NCI-H2107 (cell line): ENCODE measurements at places on chromosomes 13 and 19.

DNA sequence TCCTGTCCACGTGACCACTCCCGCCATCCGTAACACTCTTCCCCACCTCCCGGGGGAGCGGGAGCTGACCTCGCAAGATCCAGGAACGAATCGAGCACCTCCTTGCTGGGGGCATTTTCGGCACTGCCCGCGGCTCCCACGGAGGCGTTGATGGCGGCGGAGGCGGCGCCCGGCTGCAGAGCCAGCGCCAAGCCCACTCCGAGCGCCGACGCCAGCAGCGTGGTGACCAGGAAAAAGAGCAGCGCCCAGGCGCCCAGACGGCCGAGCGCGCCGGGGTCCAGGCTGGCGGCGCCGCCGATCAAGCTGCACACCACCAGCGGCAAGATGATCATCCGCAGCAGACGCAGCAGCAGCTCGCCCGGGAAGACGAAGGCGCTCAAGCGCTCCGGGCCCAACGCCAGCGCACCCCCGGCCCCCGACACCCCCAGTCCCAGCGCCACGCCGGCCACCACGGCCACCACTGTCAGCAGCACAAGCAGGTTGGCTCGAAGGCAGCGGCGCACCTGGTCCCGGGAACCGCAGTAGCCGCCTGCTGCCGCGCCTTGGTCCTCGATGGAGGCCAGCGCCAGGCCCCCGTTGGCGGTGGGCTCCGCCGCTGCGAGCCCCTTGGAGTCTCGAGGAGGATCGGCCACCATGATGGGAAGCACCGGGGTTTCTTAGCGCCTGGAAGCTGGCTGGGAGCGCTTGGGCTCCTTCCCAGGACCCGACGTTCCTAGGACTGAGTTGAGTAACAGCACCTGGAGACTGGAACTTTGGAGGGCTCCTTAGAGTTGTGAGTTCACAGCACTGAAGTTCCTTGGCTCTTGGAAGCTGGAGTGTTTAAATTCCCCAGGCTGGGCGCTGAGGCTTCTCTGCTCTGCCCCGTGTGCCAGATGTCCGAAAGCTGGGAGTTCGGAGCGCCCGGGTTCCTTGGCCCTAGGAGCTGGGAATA is 798 bp downstream of the SLC1A5 start:
- no peak for DNase-seq

DNA sequence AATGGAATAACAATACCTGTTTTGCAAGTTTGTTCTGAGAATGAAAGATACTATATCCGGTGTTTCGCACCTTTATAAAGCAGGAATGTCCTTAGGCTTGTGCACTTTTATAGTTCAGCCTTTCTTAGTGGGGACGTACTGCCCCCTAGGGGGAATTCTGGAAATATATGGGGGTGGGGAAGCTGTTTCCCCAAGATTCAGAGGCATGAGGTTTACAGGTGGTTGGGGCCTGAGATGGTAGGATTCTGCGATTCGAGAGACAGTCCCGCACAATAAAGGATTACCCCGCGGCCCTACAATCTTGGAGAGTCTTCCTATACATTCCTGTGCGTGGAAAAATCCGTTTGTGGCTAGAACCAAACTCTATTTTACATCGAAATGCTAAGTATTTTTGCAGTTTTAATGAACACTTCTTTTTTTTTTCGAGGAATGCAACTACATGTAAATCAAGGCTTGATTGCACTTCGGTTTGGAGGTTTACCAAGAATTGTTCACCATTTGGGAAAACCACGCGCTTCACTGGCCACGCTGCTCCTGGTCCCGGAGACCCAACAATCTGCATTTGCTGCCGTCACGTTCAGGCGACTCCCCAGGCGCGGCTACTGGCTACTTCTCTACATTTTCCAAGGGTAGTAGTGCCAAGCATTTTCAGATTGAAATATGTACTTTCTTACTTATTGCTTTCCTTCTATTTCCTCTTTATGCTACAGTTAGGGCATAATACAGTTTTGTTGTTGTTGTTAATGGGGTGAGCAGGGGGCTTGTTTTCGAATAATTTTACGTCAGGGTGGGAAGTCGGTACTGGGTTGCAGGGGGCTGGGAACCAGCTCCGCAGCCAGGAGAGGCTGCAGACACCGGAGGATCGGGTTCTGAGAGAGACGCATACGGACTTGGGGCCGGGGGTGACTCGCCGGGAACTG is 830 bp downstream of the NEK5 start:
- DNase-seq = peak; percentile 8

DNA sequence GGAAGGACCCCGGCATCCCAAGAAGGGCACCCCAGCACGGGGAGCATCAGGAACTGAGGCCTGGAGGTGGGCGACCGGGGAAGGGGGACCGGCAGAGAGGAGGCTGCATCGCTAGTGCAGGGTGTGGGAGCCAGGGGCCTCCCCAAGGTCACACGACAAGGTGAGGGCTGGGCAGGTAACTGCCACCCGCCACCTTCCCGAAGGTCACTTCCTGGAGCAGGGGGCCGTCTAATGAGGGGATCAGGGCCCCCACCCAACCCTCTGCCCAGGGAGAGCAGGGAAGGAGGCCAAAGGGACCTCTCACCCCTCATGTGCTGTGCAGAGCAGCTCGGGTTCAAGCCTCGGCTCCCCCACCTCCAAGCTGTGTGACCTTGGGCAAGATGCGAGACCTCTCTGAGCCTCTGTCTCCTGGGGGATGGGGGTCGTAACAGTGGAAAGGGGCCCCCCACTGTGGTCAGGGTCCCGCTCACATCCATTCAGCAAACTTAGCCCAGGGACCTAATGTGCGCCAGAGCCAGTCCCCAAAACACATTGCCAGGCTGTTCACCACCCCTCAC is 6.0 kb downstream of the ZBTB7A start:
- no peak for DNase-seq

DNA sequence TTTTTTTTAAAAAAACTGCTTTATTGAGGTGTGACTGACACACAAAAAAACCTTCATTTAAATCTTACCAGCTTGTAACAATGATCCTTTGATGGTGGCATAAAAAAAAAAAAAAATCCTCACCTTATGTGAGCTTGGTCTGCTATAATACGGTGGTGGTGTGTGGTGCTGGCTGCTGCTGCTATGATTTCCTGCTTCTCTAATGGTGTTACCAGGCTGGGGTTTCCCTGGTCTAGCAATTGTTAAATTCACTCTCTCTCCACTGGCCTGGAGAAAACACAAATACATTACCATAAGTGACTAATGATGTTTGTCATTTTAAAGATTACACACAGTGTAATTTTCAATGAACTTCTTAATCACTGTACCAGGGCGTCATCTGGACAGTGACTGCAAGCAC is 60.6 kb downstream of the LNX2 start:
- DNase-seq = no peak

DNA sequence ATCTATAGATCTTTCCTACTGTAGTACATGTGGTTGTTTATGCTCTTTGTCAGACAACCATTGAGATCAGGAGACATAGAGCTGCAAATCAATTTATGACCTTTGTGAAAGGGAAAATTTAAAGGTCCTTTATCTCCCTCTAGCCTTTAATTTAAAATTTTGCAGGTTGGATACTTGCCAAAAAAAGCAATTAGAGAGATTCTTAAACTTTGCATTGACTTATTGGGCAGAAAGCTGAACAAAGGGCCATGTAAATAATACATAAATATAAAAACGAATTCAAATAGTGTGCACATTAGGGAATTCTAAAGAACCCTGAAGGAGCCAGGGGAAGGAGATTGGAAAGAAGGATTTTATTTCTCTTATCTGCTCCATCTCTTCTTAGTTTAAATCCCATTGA is 22.0 kb upstream of the RB1 start:
- no peak for DNase-seq

GRCh38 chr13:30391956-30392680 is 30.2 kb upstream of the UBE2L5 start:
- DNase-seq = no peak

GRCh38 chr13:91909617-91910016 is 511.2 kb downstream of the GPC5 start:
- DNase-seq = no peak

- DNase-seq = no peak
Measured at GRCh38 chr19:4541114-4541805, 1.4 kb upstream of the LRG1 start.

DNA sequence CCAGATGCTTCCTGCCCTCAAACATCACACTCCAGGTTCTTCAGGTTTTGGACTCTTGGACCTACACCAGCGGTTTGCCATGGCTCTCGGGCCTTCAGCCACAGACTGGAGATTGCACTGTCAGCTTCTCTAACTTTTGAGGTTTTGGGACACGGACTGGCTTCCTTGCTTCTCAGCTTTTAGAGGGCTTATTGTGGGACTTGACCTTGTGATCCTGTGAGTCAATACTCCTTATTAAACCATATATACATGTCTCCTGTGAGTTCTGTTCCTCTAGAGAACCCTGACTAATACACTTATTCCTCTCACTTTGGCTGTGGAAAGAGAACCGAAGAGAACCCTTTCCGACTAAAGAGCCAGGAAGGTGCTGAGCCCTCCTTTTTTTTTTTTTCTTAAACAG is 53.6 kb downstream of the LMO7 start:
- DNase-seq = no peak

- DNase-seq = no peak
Measured at GRCh38 chr13:93375491-93375890, 148.9 kb downstream of the GPC6 start.

- no peak for DNase-seq
Measured at GRCh38 chr13:47603365-47603764, 397.7 kb downstream of the SUCLA2 start.

- peak; percentile 33 for DNase-seq
Measured at GRCh38 chr19:45125975-45126493, 33.1 kb downstream of the PPP1R37 start.

- DNase-seq = no peak
Measured at GRCh38 chr19:17948931-17949930, 16.4 kb downstream of the CCDC124 start.

DNA sequence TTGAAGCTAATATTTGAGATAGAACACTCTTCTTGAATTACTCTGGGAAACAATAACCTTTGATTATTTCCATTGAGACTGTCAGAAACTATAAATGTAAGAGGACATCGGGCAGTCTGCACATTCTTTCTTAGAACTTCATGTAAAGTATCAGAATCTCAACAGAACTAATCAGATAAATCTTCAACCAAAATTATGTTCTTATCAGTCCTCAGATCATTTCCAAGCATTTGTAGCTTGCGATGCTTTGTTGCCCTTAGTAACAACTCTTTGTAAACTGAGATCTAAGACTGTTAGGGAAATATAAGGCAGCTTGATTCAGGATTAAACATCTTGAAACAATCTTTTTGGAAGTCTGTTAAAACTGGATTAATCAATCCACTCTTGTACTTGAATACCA is 70.3 kb downstream of the FNDC3A start:
- DNase-seq = no peak

DNA sequence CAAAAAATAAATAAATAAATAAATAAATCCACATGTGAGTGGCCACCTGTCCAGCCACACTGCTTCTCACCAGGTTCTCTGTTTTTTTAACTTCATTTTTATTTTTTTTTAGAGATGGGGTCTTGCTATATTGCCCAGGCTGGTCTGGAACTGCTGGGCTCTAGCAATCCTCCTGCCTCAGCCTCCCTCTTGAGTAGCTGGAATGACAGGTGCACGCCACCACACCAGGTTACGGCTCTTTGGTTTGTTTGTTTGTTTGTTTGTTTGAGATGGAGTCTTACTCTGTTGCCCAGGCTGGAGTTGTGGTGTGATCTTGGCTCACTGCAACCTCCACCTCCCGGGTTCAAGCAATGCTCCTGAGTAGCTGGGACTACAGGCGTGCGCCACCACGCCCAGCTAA is 94.5 kb upstream of the CACNA1A start:
- no peak for DNase-seq

- DNase-seq = no peak
Measured at GRCh38 chr19:54485851-54486250, 12.8 kb upstream of the CDC42EP5 start.

DNA sequence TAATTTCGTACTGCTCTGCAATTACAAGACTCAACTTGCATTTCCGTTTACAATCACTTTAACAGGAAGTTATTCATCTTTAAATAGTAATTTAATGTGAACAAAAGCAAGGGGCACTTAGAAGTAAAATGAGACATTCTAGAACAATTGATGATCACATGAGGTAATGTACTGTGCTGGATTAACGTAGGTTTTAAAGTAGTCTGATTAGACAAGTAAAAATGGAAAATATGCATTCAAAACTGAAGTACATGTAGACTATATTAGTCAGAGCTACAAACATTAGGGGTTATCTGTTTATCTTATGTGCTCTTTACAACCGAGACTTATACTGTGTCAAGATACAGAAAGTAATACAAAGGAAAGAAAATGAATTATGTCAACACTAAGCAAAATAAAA is 1528.0 kb downstream of the SLITRK5 start:
- no peak for DNase-seq
